ENCODE measurements at places on chromosomes 12 and 14.

GRCh38 chr12:6363330-6364043, 11.9 kb downstream of the SCNN1A start:
- DNase-seq, result peak; percentile 67

DNA sequence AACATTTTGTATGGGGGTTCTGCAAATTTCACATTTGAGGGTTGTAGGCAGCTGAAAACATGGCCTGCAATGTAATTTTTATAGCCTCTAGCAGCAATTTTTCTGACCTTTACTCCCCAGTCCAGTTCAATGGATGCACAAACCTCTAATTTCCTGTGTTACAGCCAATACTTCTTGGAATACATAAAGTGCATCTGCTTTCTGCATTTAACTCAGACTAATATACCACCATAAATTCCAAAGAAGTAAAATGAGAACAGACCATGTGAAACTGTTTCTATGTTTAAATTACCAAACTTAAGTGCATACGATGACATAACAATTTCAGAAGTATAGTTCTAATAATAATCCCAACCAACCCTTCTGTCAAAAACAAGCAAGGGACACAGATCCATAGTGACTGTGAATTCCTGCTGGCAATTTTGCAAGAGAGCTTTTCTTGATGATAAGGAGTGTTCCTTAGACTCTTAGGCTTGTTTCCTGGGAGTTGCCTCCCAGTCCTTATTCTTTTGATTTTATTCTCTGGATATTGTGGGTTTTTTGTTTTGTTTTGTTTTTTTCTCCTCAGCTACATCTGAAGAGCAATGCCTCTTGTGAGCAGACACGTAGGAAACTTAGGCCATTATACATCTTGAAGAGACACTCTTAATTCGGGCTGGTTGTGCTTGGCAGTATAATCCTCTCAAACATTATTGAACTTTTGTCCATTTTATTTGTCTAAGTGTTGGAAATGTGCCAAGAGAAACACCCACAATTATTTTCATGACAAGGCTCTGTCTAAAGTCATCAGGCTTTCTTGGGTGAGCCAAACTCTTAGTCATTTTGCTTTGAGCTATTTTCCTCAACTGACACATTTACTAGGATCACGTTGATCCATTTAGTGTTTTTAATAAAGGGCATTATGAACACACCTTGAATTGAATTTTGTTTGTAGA, 51.3 kb upstream of the RERGL start:
- DNase-seq, result no peak

DNA sequence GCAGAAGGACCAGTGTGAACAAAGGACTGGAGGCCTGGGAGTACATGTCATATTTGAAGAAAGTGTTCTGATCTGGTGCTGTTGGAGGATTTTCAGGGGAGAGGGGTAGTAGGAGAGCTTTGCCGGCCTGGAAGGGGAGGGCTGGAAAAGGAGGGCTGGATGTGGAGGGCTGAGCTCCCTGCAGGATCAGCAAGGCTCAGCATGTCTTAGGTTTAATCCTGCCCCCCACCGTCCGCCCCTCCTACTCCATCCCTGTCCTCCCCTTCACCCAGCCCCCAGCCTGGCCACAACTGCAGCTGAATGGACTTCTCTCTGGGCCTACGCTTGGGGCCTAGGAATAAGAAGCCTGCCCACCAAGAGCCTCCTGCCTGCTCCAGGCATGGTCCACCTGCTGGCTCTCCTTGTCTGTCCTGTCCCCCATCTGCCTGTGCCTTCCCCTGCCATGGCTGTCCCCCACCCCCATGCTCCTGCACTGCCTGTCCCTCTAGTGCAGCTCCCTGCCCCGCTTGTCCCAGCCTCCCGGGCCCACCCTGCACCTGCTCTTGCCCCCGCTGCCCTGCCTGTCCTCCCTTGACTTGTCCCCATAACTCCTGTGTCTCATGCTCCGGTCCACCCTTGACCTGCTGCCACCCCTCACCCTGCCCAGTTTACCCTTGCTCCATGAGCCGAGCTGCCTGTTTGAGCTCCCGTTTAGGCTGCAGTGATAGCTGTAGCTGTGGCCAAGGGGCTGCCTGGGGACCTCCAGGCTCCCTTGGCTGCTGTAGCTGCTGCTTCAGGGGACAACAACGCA, 9.8 kb upstream of the RARG start:
- no peak for DNase-seq

- DNase-seq, result no peak
These were observed 687.8 kb downstream of the NRXN3 start for GRCh38 chr14:78857974-78858373.

DNA sequence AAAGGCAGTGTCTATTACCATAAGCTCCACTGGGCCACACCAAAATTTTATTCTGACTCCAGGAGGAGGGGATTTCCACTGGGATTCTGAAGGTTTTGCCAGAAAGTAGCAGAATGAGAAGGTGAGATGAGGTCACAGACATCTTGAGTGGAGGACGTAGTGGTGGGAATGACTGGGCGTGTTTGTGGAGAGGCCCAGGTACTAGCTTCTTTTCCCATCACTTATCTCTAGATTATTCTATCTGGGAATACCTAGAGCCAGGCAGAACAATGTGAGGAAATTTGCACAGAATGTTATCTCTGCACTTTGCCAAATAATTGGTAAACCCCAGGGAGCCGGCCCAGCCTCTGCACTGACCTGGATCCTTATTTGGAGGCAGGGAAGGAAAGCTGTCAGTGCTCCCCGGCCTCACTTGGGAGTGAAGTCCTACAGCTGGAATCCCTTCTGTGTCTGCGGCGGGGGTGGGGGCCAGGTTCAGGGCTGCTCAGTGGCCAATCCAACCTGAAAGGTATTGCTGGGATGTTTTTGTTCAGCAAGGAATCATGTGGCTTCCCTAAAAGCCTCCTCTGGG, 129.4 kb downstream of the C12orf75 start:
- no peak for DNase-seq

- no peak for DNase-seq
These were observed 70.5 kb downstream of the TBC1D30 start for GRCh38 chr12:64894827-64895475.
